ENCODE measurements at places on chromosomes 1 and 21. TPM values are rescaled to one million over a fixed set of nuclear protein-coding genes. Genes with fewer than 3 reads are reported as not detected.

Gene SPATA46
- not detected for total RNA-seq

Gene TTC4
- total RNA-seq = 17.9 TPM

Gene CRYBG2
- not detected for total RNA-seq

Gene LEMD1
- total RNA-seq = not detected

Gene RNU1-2
- total RNA-seq = under 0.01 TPM

Gene COL24A1
- total RNA-seq = 0.46 TPM

All from smooth muscle cell of the pulmonary artery (primary cell).